CD14-positive monocyte (primary cell): ENCODE measurements at places on chromosomes 16 and 17.

DNA sequence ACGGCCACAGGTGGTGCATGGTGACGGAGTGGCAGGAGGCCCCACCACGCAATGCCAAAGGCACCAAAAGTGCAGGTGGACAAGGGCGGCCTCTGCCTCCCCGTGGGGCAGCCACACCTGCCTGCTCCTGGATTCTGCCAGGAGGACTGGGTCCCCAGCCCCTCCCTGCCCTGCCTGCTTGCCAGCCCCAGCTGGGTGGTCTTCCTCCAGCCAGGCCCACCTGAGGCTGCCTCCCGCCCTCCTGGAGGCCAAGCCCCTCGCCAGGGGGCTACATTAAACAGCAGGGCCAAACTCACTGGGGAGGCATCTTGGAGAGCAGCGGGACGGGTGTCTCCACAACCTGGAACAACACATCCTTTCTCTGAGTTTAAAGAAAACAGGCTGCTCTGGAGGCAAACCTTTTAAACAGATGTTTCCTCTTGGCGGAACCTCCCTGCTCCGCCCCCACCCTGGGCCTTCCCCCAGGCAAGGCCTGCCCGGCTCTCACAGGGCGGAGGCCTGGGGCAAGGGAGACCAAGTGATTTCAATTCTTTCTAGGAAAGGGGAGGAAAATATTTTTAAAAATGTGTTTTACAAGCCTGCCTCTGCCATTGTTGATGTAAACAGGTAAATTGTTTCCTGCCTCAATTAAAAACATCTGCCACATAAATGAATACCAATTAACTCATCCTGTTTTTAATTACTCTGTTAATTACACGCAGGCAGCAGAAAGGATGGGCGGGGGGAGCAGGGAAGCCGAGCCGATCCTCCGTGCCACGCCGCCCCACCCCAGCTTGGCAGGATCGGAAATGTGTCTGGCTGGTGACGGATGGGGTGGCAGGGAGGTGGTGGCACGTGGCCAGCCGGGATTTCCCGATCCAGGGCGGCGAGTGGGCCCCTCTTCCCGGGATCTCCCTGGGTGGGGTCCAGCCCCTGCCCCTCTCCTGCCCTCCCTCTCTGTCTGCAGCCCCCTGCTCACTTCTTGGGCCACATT is 54.4 kb upstream of the PABPN1L start:
- H3K27me3 ChIP-seq: no peaks in the 10 kb centered on the region
- peak; percentile 20 for DNase-seq
- H3K36me3 ChIP-seq: peaks cover 19% of the 10 kb centered on the region
- peaks cover 22% of the 10 kb centered on the region for H3K4me1 ChIP-seq

GRCh38 chr16:60582528-60582927 is 1453.7 kb downstream of the CDH8 start:
- H3K27ac ChIP-seq: no peak overlapping the region
- DNase-seq: no peak
- H3K4me1 ChIP-seq: no peaks in the 10 kb centered on the region
- H3K27me3 ChIP-seq: no peaks in the 10 kb centered on the region

DNA sequence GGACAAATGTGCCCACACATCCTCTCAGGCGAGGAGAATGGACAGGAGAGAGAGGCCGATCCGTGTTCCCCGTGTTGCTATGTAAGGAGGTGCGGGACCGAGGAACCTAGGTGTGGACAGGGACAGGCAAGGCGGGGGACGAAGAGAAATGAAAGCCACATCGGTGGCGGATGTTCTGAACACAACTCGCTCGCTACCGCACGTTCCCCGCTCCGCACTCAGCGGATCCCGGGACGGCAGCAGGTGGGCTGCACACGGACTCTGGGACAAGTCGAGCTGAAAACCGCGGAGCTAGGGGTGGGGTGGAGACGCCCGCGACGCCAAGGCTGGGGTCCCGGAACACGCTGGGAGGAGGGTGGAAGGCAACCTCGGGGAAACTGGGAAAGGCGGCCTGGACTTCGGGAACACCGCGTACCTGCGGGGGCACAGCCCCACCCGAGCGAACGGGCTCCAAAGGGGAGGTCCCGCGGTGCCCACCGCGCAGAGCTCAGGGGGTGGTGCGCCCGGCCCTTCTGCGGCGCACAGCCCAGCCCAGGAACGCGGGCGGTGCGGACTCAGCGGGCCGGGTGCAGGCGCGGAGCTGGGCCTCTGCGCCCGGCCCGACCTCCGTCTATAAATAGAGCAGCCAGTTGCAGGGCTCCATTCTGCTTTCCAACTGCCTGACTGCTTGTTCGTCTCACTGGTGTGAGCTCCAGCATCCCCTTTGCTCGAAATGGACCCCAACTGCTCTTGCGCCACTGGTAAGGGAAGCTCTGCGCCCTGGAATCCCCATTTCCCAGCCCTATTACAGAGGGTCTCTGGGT is at the start of gene MT1E:
TSS of gene MT1E (plus strand) at position 642 of the 803 bp plus-strand sequence. CDS start at position 713, 71 bp downstream.
- no peaks in the 10 kb centered on the region for H3K36me3 ChIP-seq
- H3K27me3 ChIP-seq: peaks cover 49% of the 10 kb centered on the region
- H3K4me1 ChIP-seq: peaks cover 22% of the 10 kb centered on the region

- DNase-seq: no peak
- H3K4me1 ChIP-seq: no peaks in the 10 kb centered on the region
- H3K27ac ChIP-seq: no peak overlapping the region
- H3K36me3 ChIP-seq: no peaks in the 10 kb centered on the region
Observed at GRCh38 chr17:28958820-28959455, 7.6 kb upstream of the PHF12 start.
